C1 segment of cervical spinal cord (tissue), 14 donors: ENCODE measurements at places on chromosomes 16 and 17.

GRCh38 chr17:50710650-50711049, 2.9 kb upstream of the ANKRD40 start:
- no peak for DNase-seq

DNA sequence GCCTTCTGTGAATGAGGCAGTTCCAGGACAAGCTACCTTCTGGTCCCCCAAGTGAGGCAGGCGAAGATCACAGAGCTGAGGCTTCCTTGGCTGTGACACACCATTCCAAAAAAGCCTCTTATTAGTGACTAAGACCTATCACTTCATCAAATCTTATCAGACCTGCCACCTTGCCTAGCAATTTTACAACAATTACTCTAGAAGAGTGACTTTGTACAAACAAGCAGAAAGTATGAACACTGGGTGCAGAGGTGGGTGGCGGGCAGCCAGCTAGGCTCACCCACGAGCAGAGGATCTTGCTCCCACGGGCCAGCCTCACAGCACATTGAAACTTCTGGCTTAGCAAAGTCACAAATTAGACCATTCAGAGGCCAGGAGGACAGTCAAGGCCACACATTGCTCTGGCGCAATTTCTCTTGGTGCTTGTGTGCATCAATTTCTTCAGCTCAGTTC, 2.2 kb upstream of the ICAM2 start:
- DNase-seq, result no peak

DNA sequence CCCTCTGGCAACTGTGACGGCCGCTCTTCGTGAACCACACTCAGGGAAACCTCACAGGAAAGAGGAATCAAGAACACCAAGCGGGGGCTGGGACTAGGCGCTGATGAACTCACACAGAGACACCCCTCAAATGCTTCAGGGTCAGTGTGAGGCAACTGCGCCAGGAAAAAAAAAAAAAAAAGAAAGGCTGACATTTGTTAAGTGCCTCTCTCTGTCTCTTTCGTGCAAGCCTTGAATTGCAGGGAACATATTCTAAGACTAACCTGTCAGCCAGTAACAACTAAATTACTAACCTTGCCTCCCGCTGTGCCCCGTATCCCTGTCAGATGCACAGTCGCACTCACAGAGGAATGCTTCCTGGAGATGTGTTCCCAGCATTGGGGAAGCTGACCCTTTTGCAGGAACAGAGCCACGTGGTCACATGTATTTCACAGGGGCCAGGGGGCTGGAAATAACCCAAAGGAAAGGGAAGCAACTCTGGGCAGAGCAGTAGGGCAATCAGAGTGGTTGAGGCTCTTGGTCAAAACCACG, 247.8 kb downstream of the XYLT1 start:
- peak; percentile 25 for DNase-seq

GRCh38 chr17:76011951-76012350, 11.3 kb downstream of the CDK3 start:
- DNase-seq, result no peak

GRCh38 chr16:17362183-17362582, 108.6 kb downstream of the XYLT1 start:
- no peak for DNase-seq

DNA sequence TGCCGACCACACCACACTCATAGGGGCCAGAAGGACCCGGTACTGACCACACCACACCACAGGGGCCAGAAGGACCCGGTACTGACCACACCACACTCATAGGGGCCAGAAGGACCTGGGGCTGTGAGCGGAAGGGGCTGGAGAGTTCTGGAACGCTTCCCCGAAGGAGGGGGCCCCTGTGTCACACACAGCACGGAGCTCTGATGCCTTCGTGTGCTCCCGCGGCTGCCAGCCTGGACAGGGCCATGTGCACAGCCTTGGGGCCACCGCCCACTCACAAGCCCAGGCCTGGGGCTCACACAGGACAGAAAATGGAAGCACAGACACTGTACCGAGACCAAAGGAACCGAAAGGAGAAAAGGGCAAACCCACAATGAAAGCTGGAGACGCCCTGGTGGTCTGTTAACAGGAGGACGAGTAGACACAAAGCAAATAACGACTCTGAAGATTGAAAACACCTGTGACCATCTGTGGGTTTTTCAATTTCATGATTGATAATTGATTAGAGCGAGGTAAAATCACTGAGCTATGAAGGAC, 106.5 kb upstream of the METRNL start:
- no peak for DNase-seq

DNA sequence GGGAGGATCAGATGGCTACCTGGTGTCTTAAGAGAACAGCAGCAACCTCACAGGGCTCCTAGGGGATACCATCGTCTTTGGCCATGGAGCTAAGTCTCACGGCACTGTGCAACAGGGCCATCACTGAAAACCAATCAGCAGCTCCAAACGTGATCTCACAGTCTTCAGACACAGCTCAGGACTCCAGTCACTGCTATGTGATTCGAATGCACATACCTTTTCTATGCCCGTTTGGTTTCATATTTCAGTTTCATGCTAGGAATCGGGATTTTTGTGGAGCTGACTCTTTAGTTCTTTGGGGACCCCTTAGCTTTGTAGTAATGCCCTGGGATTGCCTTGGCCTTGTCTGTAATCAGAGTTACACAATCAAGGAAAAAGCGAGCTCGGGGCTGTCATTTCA, 162.8 kb upstream of the CDH11 start:
- DNase-seq, result no peak

GRCh38 chr17:31568121-31568520, 176.6 kb downstream of the RAB11FIP4 start:
- DNase-seq, result peak; percentile 45

DNA sequence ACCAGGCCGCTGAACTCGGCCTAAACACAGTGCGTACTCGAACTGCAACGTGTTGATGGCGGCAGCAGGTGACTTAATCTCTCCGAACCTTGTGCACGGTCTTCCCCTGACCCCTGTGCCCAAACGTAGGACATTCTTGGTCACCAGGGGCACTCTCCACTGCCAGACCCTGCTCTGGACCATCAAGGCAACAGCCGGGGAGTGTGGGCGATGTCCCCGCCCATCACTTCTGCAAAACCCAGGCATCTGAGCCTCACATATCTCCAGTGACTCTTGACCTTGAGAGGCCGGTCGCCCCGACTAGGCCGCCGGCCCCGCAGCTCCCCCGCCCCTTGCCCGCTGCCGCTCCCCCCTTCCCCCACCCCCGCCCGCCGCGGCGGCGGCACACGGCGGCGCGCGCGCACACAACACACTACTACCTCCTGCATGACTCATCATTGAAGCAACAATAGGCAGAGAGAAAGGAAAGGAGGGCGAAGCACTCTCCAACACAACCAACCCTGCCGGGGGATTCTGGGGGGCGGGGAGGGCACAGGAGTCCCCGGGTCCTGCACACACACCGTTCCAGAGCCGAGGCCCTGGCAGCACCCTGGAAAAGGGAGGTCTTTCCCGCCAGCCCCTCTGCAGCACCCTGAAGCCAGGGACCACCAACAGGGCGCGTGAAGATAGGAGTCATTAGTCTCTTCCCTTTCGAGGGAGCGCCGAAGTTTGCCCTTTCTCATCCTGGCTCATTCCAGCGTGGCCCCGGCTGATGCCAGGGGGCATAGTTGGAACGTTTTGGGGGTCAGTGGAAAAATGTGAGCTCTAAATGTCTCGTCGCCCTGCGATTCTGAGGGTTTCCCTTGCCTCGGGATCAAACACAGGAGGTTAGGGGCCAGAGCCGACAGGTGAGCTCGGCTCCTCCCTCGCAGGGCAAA, 1.9 kb downstream of the MNT start:
- DNase-seq, result peak; percentile 69

- no peak for DNase-seq
Measured at GRCh38 chr16:23025692-23026307, 123.5 kb downstream of the USP31 start.

- no peak for DNase-seq
Measured at GRCh38 chr17:33982909-33983308, 272.2 kb upstream of the CCL2 start.

GRCh38 chr16:49552313-49552928, 178.8 kb downstream of the C16orf78 start:
- DNase-seq, result no peak

DNA sequence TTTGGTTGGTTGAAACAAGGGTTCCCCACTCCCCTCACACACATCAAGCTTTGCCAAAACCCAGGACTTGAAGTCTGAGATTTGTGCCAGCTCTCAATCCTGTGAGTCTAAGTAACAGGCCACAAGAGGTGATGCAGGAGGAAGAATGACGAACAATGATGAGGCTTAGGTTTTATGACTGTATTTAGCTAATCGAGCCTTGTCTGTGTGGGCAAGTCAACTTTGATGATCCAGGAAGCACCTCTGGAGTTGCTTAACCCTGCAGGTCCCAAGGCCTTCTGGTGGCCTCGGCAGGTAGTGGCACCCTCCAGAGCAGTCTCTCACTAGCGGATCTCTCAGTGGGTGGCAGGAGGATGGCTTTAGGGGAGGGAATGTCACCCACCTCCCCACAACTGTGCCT, 28.7 kb downstream of the CDK5RAP3 start:
- no peak for DNase-seq

GRCh38 chr17:27818401-27819105, 18.2 kb upstream of the NOS2 start:
- no peak for DNase-seq

DNA sequence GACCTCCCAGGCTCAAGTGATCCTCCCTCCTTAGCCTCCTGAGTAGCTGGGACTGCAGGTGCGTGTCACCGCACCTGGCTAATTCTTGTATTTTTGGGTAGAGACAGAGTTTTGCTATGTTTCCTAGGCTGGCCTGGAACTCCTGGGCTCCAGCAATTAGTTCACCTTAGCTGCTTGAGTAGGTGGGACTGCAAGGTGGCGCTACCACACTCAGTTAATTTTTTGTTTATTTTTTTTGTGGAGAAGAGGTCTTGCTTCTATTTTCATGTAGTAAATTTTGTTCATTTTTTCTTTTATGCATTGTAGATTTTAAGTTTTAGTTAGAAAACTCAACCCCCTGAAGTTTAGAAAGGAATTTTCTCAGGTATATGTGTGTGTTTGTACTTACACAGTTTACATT, 21.7 kb downstream of the RNF135 start:
- no peak for DNase-seq

GRCh38 chr17:82228278-82228841, 482 bp upstream of the SLC16A3 start:
- no peak for DNase-seq

DNA sequence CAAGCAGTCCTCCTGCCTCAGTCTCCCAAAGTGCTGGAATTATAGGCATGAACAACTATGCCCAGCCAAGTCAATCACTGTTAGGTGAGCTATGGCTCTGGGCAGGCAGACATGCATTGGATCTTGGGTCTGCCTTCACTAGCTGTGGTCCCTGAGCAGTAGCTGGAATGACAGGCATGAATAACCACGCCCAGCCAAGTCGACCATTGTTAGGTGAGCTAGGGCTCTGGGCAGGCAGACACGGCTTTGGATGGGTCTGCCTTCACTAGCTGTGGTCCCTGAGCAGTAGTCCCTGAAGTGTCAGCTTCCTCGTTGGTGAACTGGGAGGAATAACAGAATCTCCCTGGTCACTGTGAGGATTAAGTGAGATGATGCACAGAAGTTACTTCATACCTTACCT, 6.4 kb downstream of the MRM3 start:
- no peak for DNase-seq

DNA sequence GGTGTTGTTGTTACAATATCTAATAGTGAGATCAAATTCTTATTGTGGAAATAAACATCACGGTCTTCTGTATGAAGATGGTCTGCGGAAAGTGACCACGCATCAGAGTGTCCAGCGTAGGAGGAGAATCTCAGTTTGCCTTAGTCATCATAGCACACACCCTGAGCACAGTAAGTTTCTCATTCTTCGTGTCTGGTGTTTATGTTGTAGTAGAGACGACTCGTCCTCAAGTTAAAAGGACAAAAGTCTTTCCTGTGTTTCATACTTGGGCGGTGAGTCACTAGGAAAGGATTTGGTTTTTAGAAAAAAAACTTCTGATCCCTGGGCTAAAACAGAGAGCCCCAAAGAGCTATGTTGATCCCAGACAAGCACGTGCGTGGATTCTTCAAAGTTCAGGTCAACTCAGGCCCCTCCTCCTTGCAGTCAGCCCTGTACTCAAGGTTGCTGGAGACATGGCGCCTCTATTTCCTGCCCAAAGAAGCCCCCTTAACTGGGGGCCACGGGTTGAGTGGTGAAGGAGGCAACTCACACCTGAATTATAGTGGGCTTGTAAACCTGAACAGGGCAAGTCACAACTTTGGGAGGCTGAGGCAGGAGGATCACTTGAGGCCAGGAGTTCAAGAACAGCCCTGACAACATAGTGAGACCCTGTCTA, 170.4 kb downstream of the ZFHX3 start:
- no peak for DNase-seq
